ENCODE measurements at places on chromosomes 12 and 14. TPM values are rescaled to one million over a fixed set of nuclear protein-coding genes. Genes with fewer than 3 reads are reported as not detected.
A peak's percentile ranks its signal among the peaks of the same experiment; 100 is the strongest.

Gene OR6C6
- total RNA-seq = not detected

DNA sequence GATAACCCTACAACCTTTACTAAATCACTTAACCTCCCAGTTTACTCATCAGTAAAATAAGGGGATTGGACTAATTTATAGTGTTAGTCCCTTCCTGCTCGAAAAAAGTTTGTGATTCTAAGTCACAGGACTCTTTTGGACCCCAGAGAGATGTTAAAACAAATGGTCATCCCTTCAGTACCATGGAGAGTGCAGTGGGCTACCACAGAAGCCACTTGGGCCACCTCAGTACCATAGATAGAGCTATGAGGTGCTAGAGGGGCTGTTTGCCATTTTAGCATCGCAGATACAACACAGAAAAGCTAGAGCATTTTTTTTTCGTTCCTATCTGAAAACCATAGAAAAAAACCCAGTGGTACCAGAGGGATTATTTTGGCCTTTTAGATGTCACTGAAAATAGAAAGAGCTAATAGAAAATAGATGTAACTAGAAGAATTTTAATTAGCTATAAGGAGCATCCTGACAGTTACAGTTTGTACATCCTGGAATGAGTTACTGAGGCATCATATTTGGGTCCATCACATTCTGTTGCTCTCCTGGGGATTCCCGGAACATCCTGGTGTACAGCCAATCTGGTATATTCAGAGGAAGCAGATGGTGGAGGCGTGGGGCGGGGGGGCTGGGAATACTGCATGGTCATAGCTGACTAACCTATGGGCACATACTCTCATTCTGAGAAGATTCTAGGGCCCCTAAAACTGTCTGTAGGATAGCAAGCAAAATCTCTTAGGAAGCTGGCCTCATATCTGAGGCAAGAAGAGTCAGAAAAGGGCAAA is 2.8 kb downstream of the ZNF219 start:
- DNase-seq = no peak

Gene TMEM132C
- not detected for total RNA-seq

Gene CIT
- 5.2 TPM for total RNA-seq

GRCh38 chr14:72824051-72824450 is 69.8 kb downstream of the DPF3 start:
- no peak for DNase-seq

GRCh38 chr12:119296535-119296934 is 38.0 kb upstream of the CCDC60 start:
- no peak for DNase-seq

- no peak for DNase-seq
These were observed 23.5 kb downstream of the LRCOL1 start for GRCh38 chr12:132586929-132587328.

DNA sequence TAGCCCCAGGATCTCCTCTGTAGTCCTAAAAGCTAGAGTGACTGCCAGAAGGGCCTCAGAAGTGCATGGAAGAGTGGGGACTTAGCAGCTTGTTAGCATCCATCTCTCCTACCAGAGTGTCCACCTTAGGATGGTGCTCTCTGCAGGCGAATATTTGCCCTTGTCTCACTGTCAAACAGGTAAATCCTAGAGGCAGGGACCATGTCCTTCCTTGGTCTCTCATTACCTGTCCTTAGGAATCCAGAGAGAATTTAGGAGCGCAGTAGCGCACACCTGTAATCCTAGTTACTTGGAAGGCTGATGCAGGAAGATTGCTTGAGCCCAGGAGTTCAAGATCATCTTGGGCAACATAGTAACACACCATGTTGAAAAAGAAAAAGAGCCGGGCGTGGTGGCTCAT is 21.4 kb downstream of the AGAP2 start:
- DNase-seq = no peak

GRCh38 chr12:30753233-30753632 is 1.5 kb downstream of the CAPRIN2 start:
- peak; percentile 6 for DNase-seq

DNA sequence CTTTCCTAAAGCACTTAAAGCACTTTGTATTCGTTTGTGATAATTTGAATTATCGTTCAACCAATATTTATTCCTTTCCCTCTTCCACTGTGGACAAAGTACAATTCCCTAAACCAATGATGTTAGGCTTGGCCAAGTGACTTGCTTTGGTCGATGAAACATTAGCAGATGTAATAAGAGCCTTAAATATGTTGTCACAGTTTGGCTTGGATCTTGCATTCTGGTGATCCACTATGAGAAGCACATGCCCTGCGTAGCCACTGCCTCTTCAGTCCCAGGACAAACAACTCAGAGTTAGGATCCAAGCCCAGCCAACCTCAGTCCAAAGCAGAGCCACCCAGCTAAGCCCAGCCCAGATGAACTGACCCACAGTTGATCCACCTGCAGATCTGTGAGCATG is 8.4 kb upstream of the C12orf75 start:
- no peak for DNase-seq

GRCh38 chr14:89164168-89165073 is 252.6 kb downstream of the FOXN3 start:
- DNase-seq = no peak

Gene AGAP2
- 24.4 TPM for total RNA-seq

GRCh38 chr14:57918791-57919190 is 52.9 kb upstream of the SLC35F4 start:
- DNase-seq = no peak

- no peak for DNase-seq
These were observed 74.3 kb downstream of the TRHDE start for GRCh38 chr12:72346363-72346944.

Gene CD163L1
- total RNA-seq = not detected

DNA sequence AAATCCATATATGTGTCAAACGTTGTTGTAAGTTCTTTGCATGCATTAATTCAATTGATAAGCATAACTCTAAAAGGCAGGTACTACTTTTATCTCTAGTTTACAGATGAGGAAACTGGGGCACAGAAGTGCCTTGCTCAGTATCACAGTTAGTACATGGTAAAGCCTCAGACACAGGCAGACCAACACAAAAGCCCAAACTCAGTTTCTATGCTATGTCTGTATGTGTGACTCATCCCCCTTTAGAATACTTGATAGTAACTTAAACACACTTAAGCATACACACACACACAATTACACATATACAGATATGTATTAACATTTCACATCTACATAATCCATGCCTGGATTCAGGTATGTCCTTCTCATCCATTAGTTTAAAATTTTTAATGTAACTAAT is 88.0 kb downstream of the EPS8 start:
- no peak for DNase-seq

DNA sequence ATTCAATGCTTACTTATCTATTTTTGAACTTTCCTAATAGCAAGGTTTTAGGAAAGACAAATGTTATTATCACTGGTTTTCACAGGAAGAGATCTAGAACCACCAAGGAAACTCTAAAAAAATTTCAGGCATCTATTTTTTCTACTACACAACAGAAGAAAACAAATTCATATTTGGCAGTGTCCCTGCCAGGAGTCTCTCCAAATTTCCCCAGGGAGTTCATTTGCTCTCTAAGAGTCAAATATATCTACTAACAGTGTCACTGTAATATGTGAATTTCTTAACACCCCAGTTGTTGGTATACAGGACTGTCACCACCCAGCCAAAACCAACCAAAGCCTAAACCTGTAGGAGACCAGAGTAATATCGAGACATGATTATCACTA is 83.4 kb downstream of the STXBP6 start:
- no peak for DNase-seq

DNA sequence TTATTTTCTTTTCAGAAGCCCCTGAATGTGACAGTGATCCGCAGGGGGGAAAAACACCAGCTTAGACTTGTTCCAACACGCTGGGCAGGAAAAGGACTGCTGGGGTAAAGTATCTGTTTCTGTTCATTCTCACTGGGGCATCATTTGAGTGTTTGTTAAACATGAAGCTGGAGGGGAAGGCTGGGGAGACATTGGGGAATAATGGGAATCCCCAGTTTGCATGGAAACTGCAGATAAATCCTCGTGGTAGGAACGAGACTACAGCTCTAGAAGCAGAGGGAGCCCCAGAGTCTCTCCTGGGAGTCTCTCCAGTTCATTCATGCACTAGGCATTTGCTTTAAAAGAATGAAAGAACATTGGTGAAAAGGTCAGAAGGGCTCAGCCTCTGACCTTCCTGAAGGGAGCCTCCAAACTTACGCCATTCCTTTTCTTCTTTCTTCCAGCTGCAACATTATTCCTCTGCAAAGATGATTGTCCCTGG is 2.5 kb upstream of the CFAP251 start:
- no peak for DNase-seq

DNA sequence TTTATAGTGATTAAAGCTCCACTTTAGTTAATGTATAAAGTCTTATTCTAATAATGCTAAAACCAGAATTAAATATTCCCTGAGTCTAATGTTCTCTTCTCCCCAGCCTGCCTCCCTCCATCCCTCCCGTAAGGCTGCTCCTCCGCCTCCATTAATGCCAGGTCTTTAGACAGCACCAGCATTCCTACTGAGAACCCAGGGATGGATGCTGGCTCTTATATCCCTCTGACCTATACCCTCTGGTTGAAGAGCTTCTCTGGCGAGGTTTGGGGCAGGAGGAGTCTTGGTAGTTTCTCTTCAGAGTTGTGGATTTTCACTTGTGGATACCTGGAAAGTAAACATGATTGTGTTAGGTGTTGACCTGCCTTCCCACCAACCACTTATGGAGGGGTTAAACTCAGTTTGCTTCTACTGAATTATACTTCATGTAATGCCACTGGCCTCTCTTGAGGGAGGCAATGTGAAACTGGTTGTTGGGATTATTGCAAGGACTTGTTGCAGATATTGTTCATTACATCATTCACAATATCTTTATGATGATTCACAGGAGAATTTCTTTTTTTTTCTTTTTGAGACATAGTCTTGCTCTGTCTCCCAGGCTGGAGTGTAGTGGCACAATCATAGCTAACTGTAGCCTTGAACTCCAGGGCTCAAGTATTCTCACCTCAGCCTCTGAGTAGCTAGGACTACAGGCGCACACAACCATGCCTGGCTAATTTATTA is 11.1 kb upstream of the SMAGP start:
- DNase-seq = no peak

Gene CCDC175
- not detected for total RNA-seq

Gene KRT73
- 0.22 TPM for total RNA-seq

Gene OR9K2
- not detected for total RNA-seq

GRCh38 chr12:115870510-115870909 is 407.0 kb downstream of the MED13L start:
- no peak for DNase-seq

DNA sequence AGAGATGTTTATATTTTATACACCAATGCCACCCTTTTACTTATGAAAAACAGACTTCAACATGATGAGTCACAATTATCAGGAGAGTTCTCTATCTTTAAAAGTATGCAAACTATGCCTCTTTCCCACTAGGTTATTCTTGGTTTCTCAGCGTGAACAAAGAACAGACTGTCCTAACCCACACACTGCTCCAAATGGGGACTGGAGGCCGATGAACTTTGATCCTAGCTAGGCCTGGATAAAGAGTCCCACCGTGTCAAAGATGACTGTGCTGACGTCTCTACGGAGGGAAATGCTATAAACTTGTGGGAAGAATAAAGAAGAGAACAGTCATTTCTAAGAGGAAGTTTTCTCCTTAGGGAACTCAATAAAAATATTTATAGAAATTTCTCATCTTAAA is 160.1 kb downstream of the EPS8 start:
- DNase-seq = no peak

Gene RBM19
- total RNA-seq = 146 TPM

Gene LRP1
- 0.98 TPM for total RNA-seq

Gene KRT83
- total RNA-seq = not detected

Gene APAF1
- 6.6 TPM for total RNA-seq

Gene MEG3
- 1.3 TPM for total RNA-seq

Gene PAH
- total RNA-seq = 0.32 TPM

DNA sequence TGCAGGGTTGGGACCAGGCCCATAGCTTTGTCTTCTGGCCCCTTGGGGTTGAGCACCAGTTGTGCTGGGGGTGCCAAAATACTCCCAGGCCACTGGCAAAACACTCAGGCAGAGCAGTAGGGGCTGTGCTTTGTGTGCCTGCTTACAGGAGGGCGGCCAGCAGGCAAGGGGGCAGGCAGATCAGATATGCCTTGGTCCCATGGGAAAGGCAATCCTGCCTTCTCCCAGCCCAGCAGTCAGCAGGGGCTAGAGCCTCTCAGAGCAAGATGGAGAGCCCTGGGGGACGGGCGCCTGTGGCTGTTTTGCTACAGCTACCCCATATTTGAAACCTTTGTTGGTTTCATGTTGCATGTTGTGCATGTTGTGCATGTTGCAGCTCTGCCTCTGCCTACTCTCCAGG is 36.2 kb upstream of the TMX1 start:
- no peak for DNase-seq
